Left cardiac atrium (tissue), 4 donors: ENCODE measurements at places on chromosomes 3 and 15. TPM values are rescaled to one million over a fixed set of nuclear protein-coding genes. Genes with fewer than 3 reads are reported as not detected.

PDCD7 gene
- 19.3 TPM for total RNA-seq

SUCNR1 gene
- 0.86 TPM for total RNA-seq

SPSB4 gene
- 3.0 TPM for total RNA-seq

GRCh38 chr15:101167753-101168462 lies 83.9 kb downstream of the CHSY1 start:
- peak; percentile 91 for DNase-seq

DNA sequence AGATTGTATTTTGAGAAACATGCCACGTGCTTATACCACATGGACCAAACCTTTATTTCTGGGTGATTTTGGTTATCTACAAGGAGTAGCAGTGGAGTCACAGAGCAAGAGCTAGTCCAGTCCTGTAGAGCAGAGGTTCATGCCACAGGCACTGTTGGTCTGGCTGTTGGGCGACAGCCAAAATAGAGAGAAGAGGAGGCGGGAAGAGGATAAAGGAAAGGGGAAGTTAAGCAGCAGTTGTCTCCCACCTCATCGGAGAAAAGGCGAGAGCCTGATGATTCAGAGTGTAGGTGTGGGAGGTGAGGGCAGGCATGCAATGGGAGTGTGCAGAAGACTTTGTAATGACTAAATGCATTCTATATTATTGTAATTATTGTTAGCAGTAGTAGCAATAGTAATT lies 237.5 kb upstream of the ROPN1 start:
- no peak for DNase-seq

- DNase-seq = no peak
These were observed 97.5 kb downstream of the CHL1 start for GRCh38 chr3:294096-294495.

DNA sequence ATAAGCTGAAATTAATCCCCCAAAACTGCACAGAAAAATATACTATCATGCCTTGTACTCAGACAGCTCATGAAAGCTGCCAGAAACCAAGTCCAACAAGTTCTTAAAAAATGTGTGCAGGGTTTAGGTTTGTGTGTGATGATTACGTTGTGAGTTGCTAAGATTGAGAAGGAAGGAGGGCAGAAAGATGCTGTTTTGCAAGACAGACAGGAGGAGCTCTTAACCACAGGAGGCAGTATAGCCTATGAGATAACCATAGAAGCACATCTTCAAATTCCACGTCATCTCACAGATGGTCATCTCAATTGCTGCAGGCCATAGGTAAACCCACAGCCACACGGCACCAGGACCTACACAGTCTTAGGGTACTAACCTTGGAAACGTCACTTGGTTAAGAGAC lies 191.9 kb downstream of the STT3B start:
- no peak for DNase-seq

- peak; percentile 66 for DNase-seq
These were observed 1.1 kb upstream of the LPP start for GRCh38 chr3:188152660-188153436.

DNA sequence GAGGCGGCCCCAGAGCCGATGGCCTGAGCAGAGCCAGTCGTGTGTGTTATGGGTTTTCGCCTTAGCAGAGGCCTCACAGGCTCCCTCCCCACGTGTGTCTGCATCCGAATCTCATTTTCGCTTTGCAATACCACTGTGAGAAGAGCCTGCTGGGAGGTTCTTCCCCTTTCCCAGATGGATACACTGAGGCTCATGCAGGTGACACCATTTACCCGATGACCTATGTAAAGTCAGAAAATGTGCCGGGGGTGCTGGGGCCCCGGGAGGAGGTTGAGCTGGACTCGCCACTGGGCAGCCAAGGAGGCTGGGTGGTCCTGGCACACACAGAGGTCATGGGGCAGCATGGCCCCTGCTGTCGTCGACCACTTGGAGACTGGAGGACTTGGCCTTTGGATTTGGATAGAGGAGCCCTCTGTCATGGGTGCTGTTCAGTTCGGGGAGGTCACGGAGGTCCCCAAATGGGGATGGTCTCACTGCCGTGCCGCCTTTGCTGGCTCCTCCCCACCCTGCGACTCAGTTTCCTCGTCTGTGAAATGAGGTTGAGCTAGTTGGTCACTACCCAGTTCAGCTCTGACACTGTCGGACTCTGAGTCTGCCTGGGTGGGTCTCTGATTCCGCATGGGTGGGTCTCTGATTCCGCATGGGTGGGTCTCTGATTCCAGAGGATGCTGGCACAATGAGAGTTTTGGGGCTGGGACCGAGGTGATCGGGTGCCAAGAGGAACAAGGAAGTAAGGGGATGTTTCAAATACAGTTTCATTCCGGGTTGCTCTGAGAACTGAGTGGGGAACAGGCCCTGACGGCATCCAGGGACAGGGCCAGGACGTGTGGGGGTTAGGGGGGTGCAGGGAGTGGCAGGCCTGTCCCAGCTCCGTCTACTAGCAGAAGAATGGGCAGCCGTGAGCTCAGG lies 23.2 kb upstream of the MUC4 start:
- DNase-seq = no peak

DNA sequence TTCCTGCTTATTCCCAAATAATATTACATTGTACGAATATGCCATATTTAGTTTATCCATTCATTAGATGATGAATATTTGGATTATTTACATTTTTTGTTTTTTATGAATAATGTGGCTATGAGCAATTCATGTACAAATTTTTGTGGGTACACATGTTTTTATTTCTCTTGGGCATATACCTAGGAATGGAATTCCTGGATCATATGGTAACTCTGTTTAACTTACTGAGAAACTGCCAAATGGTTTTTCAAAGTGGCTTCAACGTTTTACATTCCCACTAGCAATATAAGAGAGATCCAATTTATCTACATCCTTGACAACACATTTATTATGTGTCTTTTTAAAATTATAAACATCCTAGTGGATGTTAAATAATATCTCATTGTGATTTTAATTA lies 362.0 kb upstream of the TMCO5A start:
- DNase-seq = no peak

GRCh38 chr3:100915706-100916495 lies 77.3 kb downstream of the ABI3BP start:
- DNase-seq = no peak
